ENCODE measurements at places on chromosomes 11 and 22.
A peak's percentile ranks its signal among the peaks of the same experiment; 100 is the strongest.

DNA sequence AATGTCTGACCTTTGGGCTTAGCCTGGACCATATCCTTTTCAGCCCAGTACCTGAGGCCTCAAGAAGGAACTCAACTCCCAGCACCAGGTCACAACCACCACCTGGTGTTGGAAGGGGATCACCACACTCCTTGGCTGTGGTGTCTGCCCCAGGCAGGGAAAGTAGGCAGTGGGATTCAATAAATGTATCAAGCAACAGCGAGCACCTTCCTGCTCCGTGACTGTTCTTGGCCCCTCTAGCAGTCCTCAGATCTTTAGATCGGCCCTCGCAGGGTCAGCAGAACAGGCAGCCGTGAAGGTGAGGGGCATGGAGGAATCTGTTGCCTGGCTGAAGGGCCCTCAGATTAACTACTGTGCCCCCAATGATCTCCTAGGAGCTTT lies 15.9 kb downstream of the ARFGAP2 start:
- DNase-seq: no peak

DNA sequence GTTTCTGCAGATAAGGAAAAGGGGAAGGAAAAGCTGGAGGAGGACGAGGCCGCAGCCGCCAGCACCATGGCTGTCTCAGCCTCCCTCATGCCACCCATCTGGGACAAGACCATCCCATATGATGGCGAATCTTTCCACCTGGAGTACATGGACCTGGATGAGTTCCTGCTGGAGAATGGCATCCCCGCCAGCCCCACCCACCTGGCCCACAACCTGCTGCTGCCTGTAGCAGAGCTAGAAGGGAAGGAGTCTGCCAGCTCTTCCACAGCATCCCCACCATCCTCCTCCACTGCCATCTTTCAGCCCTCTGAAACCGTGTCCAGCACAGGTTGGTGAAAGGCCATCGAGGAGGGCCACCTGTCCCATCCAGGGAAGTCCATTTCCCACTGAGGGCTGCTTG lies 5.6 kb downstream of the TEF start:
- DNase-seq: no peak

GRCh38 chr22:49305214-49305965 lies 522.3 kb downstream of the BRD1 start:
- peak; percentile 63 for DNase-seq

- no peak for DNase-seq
Measured at GRCh38 chr11:113091481-113091780, 130.2 kb downstream of the NCAM1 start.

- DNase-seq: no peak
Measured at GRCh38 chr11:13228572-13228971, 49.0 kb upstream of the BMAL1 start.

DNA sequence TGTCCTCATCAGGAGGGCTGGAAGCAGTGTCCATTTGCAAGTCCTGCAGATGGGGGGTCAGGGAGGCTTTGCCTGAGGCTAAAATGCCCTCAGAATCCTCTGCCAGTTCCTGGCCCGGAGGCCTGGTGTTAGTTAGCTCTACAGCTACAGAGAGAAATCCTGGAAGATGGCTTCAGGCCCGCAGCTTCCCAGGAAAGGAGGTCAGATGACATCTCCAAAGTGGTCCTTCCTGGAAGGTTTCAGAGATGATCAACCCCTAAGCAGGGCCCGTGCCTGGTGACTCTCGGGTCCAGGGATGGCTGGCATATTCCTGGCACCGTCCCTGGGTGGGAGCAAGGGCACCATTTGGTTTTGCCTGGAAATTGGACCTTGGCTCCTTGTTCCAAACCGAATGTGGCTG lies 959.1 kb downstream of the BRD1 start:
- no peak for DNase-seq

DNA sequence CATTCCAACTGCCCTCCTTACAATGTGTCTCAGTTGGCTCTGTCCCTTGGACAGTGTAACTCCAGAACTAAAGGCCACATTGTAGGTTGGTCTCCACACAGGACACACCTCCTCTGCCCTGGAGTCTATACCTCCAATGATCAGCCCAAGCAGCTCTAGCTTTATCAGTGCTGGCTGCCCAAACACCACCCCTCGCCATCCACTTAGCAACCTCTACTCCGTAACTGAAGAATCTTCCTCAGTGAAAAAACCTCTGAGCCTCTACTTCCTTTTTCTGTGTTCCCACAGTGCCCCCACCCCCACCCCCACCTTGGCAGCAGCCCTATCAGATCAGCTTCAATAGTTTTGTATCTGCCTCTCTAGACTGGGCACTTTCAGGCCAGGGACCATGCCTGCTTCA lies 33.4 kb downstream of the SERPINH1 start:
- DNase-seq: no peak

DNA sequence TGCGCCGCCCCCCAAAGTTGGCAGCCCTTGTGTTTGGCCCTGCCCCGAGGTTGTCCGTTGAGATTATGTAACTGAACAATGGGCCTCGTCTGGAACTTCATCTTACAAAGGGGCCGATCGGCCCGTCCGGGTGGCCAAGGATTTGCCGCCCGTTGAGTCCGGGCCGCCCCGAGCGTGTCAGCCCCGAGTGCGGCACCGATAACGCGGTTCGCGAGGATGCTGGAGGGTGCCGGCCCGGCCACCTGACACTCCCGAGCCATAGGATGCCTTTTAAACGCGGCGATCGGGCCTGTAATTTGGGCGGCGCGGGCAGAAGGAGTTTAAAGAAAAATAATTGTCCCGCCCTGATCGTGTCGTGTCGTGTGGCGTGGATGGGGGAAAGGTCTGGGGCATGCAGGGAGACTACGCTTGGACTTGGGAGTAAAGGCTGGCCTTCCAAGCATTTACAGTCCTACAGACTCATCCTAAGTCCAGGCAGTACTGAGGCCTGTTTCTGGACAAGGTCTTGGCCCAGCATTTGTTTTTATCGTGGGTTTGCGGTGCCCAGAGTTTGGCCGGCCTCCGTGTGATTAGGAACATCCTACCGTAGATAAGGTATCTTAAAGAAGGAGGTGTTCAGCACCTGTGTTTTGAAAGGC lies 1.3 kb downstream of the WEE1 start:
- peak; percentile 20 for DNase-seq

All from K562 (cell line).